Left lung (tissue), 14 donors: ENCODE measurements at places on chromosomes 7 and 10.
A peak's percentile ranks its signal among the peaks of the same experiment; 100 is the strongest.

DNA sequence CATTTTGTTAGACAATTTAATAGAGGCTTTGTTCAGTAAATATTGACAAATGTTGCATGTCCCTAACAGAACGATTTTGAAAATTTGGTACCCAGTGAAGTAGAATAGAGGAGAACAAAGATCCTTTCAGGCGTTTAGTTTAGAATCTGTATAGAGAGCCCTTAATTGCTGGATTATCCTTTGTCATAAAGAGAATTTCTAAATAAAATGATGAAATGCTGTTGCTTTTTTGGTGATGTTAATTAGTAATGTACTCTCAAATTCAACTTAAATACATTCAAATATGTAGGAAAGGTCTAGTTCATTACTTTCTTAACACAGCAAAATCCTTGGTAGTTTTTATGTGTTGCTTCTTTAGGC is 1.2 kb downstream of the LUC7L2 start:
- DNase-seq, result no peak

DNA sequence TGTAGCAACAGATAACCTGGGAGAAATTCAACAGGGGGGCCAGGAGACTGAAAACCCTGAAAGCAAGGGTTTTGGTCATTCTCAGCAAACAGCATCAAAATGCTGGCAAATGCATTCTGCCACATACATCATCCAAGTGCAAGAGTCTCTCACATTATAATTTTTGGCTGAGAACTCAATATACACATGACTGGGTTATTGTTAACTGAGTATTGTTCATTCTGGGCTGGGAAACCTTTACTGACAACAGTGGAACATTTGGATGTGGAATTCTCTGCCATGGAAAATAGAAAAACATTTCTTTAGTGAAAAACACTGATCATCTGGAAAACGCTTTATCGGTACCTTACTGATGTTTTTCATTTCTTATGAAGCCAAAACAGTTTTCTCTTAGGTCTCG is 73.1 kb upstream of the MET start:
- DNase-seq, result no peak

DNA sequence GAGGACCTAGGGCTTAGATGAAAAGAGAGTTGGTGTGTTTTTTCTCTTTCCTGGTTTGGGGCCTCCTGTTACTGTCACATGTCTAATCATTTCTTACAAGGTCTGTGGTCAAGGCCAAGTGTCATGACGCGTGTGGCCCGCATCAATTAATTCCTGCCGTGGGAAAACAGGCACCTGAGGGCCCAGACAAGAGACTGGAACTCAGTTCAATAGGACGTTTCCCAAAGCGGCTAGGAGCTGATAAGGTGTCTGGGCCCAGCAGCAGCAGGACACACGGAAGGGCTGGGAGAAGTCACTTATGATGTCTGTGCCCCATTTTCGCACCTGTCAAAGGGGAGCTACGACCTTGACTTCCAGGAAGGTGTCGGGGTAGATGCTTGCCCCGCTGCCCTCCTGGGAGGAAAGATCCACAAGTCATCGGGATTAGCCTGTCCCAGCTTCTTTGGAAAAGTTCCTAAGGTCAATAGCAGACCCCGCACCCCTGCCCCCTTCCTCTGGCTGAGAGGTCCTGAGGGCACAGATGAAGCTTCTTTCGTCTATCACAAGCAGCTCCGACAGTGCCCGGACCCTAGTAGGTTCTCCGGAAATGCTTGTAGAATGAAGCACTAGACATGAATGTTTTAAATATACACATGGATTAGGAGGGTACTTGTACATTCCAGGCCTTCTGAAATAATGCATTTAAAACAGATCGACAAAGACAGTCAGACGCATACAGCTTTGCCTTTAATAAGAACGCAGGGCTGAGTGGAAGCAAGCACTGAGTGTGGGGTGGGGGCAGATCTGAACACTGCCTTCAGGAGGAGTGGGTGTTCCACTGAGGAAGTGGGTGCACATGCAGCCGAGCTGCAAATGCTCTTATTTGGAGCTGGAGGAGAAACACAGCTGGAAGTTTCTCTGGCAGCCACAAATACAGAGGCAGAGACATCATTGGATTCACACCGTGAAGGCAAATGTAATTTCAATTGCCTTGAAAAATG is 237.5 kb upstream of the GRB10 start:
- DNase-seq, result no peak

DNA sequence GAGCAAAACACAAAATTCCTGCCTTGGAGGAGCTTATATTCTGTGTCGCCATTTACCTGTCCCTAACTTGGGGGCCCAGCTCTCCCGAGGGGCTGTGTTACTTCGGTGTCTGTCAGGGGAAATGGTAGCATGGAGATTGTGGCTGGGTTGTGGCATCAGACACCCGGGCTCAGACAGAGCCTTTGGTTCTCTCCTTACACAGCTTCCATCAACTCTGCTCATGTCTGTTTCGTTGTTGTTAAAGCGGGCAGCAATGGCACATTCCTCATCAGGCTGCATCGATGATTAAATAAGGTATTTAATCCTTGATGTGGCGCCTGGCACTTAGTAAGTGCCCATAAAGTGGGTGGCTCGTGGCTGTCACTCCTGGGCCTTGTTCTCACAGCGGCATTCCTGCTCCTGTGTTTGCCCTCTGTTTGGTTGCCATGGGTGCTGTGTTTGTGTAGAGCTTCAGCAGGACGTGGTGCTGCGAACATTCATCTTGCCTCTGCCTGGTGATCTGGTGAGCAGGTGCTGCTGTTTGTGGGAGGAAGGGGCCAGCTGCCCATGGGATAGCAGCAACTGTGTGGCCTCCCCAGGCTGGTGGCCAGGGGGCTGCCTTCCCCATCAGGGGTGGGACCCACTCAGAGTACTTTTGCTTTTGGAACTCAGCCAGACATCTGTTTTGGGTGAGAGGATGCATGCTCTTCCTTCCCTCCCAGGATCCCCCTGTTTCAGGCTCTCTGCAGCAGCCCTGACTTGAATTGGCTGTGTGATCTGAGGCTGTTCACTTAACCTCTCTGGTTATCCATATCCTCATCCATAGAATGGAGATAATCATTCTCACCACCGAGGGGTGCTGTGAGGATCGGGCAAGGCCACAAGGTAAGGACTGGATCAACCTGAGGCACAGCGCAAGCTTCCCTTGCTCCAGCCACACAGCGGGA is 207.2 kb upstream of the SVIL start:
- DNase-seq, result peak; percentile 76

DNA sequence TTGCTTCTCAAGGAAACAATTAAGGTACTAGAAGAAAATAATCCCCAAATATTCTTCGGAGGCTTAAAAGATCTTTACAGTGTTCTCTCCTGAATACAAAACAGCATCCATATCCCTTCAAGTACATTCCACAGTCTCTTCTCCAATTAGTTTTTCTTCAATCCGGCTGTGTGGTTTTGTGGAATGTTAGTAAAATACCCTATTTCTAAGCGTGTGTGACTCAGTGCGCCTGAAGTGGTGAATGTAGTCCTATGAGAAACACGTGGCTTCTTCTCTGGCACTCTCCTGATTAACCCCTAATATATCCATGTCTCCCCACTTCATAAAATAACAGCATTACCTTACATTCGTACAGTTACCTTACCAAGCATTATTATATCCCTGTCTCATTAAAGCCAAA is 570.2 kb downstream of the ARL4A start:
- no peak for DNase-seq

GRCh38 chr7:81516898-81517297 is 252.9 kb downstream of the HGF start:
- no peak for DNase-seq

DNA sequence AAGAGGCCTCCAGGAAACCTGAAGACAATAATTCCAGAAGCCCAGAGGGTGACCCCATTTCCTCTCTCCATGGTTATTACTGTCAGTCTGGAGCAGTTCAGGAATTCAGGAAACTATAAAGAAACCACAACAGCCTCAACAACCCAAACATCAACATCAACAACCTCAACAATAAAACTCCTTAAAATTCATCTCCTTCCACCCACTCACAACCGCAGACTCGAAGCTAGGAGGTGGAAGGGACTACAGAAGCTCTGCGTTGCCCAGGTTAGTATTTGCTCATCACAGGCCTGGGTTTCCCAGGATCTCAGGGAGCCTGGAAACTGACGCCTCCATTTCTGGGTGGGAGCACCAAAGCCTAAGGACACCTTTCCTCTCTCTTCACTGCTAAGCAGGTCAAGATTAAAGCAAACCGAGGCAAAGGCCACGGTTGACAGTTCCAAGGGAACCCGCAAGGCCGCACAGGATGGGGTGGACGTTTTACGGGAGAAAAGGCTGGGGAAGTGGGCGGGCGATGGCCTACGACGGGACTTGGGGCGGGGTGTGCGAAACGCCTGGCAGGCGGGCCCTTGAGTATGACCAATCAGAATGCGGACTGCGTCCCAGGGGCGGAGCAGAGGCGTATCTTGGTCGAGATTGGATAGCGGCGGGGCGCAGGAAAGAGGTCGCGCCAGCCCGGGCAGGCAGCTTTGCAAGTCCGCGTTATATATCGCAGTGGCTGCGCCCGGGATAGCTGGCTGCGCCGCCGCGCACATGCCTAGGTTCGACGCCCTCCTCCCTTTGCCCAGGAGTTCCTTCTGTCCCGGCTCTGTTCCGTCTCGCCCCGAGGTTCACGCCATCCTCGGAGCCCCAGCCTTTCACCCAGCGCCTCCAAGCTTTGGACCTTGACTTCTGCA is at the start of gene ELOVL3:
ELOVL3 (plus strand) TSS at position 654 of the 896 bp plus-strand sequence. CDS start 250 bp downstream, outside the sequence.
- DNase-seq, result peak; percentile 82

GRCh38 chr7:121039510-121039822 is 51.0 kb downstream of the CPED1 start:
- no peak for DNase-seq

DNA sequence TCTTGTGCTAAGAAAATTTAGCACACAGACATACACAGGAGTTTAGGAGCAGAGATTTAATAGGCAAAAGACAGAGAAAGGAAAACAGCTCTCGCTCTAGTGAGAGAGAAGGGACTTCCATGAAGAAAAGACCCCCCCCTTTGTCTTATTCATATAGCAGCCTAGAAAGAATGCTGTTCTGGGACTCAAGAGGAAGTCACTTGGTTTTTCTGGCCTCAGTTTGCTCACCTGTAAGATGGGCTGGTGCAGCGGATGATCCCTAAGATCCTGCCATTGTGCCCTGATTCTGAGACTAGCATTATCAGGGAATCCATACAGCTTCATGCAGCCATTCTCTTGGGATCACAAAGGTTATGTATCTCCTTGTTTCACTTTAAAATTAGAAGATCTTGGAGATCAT is 42.7 kb downstream of the LYZL2 start:
- DNase-seq, result no peak

GRCh38 chr10:67978749-67979148 is 94.3 kb downstream of the SIRT1 start:
- DNase-seq, result no peak

DNA sequence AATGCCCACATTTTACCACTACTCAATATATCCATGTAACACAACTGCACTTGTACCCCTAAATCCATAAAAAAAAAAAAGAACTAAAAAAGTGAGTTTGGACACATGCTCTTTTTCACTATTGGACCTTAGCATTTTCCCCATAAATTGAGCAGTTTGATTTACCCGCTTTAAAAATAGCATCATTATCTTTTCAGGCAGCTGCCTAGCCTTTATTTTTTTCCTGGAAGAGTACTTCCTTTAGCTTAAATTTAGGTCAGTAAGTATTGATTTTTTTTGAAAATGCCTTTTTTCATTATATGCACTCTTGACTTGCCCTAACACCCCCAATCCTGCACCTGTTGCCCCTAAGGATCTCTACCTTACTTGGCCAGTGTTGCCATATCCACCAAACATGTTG is 5.3 kb upstream of the NT5C3A start:
- DNase-seq, result no peak

DNA sequence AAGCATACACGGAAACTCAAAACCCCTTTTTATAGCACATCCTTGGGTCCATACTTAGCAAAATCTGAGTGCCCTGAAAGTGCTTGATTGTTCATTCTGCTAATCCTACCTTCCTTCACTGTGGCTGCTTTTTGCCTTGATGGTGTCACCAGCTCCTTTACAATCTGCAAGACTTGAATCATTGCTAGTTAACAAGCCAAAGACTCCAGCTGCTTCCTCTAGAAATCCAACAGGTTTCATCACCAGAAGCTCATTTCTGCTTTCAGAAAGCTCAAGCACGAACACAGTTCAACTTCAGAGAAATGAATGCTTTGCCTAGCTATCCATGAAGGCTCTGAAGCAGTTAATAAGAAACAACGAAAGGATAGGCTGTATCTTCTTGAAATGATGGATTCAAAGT is 38.0 kb downstream of the USP6NL start:
- DNase-seq, result no peak

DNA sequence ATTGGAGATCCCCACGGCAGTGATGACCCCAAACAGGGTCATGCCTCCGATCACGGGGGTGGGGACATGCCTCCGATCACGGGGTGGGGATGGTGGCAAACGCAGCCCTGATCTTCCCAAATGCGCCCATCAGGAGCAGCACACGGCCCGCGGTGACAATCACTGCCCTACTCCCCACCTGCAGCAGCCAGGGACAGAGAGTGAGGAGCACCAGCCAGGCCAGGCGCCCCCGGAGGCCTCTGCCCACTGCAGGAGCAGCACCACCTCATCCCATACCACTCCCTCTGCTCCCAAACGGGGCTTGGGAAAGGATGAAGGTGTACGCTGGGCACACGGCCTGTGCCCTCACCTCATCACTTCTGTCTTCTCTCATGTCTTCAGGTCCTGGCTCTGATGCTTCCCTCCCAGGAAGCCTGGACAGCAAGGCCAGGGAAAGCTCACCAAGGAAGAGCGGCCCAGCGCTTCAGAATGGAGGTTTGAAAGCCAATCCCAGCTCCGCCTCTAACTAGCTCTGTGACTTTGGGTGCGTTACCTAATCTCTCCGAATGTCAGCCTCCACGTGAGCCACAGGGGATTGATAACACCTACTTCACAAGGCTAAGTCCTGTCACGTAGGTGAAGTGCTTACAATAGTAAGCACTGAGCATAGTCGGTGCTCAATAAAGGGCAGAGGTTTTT is 37.1 kb downstream of the STRA8 start:
- DNase-seq, result no peak

GRCh38 chr7:152979376-152979775 is 219.8 kb downstream of the ACTR3B start:
- no peak for DNase-seq

DNA sequence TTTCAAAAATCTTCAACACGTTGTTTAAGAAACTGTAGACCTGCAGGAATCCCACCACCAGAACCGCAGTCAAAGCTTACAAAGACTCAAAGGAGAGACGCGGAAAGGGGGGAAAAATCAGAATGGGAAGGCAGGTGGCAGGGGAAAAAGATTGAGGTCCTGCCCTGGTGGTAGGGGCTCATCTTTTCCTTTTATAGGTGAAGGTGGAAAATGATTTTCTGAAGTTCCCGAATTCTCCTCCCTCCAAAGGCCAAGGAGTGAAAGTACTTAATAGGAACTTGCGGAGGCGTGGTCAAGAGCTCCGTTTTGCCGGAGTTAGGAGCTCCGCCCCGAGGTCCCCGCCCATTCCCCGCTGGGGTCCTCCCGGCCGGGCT is 724 bp downstream of the BBIP1 start:
- DNase-seq, result no peak

DNA sequence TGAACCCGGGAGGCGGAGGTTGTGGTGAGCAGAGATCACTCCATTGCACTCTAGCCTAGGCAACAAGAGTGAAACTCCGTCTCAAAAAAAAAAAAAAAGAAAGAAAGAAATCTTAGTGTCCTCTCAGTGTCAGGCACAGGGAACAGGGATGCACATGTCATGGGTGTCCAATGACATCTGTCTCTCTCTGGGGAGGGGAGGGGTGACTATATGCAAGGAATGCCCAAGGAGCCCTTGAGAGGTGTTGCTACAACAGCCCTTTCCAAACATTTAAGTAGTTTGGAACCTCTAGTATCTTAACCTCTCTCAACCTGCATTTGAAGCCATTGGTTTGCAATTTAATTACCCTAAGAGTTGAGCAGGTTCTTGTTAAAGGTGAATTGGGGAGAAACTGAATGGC is 28.9 kb downstream of the PDLIM1 start:
- DNase-seq, result no peak
